ENCODE measurements at places on chromosomes 6 and 20.

DNA sequence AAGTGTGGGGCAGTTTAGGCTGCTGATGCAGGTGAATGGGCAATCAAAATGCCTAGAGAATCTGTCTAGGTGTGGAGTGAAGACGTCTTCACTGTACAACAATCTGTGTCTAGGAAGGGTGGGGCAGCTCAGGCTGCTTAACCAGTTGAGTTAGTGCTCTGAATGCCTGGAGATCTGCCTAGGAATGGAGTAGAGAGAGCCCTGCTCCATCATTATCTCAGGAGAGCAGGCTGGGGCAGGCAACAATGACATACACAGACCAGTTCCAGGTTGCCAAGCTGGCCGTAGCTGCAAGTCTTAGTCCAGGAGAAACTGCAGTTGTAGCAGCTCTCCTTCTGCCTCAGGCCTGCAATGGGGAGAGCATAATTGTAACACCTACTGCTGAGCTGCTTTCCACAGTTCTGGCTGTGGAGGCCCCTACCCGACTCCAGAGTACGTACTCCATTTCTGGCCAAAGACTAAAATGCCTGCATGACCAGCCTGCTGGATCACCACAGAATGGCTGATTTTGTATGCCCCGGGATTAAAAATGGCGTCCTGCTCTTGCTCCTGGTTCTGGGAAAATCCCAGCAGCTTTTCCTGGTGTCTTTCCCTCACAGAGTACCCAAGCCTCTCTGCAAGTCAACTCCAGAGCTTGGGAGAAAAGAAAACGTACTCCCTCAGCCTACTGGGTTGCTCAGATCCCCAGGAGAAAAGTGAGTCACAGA is 545.4 kb downstream of the ADGRB3 start:
- no peak for DNase-seq

DNA sequence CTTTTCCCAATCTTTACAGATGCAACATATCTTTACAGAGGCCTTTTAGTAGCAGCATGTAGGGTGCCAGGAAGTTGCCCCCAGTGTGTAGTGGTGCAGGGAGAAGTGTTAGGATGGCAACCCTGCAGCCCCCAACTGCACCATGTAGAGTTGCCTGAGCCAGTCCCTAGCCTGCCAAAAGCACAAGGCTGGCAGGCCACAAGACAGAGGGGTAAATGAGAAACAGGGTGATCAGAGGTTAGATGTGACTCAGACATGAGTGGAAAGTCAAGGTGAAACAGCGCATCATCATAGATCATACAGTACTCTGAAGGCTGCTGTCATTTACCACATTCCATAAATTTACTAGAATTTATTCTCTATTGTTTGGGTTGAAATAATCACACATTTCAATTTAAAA is 467.5 kb downstream of the PRKN start:
- DNase-seq: no peak

DNA sequence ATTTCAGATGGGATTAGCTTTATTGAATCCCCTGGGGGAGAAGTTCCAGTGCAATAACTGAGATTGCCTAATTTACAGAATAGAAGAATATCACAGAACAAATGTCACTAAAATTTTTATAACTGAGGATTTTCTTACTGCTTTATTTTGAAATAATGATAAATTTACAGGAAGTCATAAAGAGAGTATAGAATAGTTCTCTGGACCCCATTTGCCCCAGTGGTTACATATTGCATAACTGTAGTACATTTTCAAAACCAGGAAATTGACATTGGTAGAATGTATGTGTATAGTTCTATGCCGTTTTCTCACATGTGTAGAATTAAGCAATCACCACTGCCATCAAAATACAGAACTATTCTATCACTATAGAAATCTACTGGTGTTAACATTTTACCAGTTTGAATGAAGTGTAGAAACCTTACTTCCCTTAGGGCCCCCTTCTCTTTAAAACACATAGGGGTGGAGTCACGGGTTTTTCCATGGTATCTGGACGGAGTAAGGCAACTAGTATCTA is 18.3 kb downstream of the KIF6 start:
- DNase-seq: no peak

- DNase-seq: no peak
Observed at GRCh38 chr6:52929321-52930164, 20.0 kb upstream of the GSTA3 start.

DNA sequence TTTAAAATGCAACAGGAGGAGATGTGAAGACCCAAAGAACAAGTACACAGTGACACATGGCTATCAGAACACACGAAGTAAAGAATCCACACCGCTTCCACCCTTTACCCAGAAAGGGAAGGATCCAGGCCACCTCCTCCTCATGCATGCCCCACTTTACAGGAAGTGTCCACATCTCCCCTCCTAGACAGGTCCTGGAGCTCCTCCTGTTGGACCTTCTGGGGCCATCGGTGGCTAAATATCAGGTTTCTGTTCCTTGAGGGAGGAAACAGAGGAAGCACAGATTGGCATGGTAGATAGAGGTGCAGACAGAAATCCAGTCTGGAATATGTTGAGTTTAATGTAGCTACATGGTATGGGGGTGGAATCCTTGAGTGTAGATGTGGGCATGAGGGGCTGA is 10.9 kb downstream of the NINL start:
- DNase-seq: no peak

DNA sequence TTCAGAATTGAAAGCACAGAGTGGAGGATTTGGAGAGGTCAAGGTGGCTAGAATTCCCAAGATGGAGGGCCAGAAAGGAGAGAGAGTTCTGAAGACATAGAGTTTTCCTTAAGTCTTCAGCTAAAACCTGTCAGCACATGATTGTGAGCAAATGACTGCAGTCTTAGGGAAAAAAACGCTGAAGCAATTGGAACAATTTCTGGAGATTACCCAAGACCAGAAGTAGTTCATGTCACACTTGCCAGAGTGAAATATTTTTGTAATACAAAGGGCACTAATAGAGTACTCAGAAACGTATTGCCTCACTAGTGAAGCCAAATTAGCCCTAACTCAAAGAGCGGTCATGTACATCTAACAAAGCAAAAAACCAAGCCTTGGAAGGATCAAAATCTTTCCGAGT is 541.3 kb upstream of the MARCKS start:
- DNase-seq: no peak

DNA sequence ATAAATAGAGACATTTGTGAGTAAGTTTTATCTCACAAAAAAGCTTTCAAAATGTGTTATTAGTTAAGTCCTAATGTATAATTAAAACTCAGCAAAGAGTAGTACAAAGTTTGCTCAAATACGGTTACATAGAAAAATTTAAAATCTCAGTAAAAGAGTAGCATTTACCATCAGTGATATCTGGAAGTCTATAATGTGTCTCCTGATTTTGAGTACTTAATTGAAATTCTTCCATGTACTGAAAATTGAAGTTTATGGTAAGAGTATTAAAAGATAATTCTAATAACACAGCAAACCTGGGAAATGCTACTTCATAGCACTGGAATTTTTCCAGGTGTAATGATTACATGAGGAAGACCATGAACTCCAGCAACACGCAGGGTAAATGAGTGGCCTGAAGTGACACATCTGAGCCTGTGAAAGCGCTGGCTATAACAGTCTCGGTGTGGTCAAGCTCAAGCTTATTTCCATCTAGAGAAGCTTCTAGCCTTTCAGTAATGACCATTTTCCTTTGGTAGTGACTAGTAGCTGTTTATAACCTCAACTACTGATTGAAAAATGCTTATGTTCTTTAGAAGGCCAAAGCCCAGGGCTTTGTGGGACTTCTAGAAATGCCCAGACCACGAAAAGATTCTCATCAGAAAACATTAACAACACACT is 203.2 kb downstream of the ISM1 start:
- no peak for DNase-seq

DNA sequence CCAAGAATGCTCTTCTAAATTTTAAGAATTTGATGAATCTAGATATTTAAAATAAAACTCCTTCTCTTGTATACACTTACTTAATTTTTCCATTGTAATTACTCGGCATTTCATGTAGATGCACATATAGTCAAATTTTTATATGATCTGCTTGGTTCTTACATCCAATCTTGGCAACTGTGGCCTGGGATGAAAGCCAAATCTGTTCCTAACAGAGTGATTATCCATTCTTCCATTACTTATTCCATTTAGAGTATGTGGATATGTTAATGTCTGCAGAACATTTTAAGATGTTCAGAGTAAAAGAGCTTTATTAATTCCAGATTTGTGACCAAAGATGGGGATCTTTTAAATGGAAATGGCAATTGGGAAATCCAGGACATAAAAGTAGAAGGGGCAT is 144.1 kb upstream of the PDE7B start:
- DNase-seq: no peak

DNA sequence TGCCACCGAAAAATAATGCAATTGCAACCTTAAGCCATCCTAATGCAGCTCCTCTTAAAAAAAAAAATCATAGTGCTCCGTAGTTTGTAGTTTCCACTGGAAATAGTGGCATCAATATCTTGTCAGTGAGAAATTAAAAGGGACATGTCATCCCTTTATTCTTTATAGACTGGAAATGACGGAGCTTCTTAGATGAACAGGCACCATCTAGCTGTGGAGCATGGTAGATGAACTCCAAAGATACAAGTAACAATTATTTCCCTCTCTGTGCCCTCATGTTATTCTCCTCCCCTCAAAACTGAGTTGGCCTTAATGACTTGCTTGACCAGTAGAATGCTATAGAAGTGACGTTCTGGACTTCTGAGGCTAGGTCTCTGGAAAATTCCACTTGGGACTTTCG is 268.1 kb upstream of the SPTLC3 start:
- DNase-seq: no peak

- DNase-seq: peak; percentile 63
Observed at GRCh38 chr20:24781418-24781980, 167.6 kb upstream of the CST7 start.

DNA sequence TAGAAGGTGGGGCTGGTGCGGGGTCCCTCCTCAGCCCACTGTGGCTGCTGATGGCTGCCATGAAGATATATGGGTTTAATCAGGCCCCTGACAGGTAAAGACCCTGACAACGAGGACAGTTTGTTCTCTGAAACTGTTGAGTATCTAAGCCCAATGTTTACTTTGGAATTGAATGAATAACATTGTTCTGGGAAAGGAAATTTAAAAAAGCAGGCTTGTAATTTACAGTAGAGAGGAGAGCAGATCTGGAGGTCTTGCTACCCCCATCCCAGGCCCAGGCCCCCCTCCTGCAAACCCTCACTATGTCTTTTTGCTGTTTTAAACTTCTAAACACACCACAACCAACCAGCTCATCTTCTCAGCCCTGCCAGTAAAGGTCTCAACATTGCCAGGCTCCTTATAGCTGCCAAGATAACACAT is 171.3 kb downstream of the CDC5L start:
- no peak for DNase-seq

GRCh38 chr20:45742596-45742995 is 20.4 kb downstream of the SPINT4 start:
- no peak for DNase-seq

- no peak for DNase-seq
Observed at GRCh38 chr6:95423331-95423730, 154.0 kb upstream of the MANEA start.

GRCh38 chr6:2970034-2970685 is 1.2 kb downstream of the SERPINB6 start:
- DNase-seq: no peak

DNA sequence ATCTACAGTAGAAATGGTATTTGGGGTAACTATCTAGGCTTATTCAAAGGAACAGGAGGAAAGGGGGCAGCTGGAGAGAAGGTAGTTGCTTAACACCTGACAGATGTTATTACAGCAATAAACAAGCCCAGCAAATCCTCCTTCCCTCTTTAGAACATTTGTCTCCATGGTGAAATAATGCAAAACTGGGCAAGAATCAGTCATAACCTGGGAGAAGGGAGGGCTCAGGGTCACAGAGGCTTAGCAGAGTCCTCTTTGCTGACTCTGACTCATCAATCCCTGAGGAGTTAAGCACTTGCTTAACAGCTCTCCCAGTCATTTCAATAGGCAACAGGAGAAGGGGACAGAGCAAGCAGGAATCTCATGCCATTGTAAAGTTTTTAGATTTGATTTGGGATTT is 230.3 kb downstream of the IBTK start:
- DNase-seq: no peak

- DNase-seq: no peak
Observed at GRCh38 chr6:2850538-2851113, 9.0 kb upstream of the SERPINB1 start.
